ENCODE measurements at places on chromosomes 4 and X.

DNA sequence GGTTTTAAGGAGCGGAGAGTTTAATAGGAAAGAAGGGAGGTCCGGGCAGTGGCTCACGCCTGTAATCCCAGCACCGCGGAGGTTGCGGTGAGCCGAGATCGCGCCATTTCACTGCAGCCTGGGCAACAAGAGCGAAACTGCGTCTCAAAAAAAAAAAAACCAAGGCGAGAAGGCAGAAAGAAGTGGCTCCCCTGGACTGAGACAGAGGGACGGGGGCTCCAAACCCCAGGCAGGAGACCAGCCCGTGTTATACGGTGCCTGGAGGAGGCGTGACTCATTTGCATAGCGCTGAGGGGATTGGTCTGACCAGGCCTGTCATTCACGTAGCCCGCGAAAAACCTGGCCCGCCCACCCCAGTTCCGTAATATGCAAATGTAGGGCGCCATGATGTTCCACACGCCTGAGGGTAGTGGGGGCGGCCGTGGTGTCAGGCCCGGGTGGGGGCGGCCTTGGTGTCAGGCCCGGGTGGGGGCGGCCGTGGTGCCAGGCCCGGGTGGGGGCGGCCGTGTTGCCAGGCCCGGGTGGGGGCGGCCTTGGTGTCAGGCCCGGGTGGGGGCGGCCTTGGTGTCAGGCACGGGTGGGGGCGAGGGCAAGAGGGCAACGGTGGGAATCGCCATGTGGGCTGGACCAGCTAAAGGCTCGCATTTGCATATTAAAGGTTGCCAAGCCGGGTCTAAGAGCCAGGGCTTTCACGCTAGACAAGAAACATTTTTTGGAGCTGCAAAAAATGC is 2.1 kb downstream of the PLCXD1 start:
- H3K4me1 ChIP-seq, result no peaks in the 10 kb centered on the region
- H3K36me3 ChIP-seq, result no peaks in the 10 kb centered on the region

DNA sequence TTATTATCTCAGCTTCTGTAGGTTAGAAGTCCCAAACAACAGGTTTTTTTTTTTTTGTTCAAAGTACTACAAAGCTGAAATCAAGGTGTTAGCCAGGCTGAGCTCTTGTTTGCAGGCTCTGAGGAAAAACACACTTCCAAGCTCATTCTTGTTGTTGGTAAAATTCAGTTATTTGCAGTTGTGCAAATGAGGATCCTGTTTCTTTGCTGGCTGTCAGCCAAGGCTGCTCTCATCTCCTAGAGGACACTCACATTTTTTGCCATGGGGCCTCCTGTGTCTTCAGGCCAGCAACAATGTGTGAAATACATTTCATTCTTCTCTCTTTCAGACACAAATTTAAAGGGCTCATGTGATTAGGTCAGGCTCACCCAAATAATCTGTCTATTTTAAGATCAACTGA is 60.3 kb upstream of the HSD17B10 start:
- no peaks in the 10 kb centered on the region for H3K4me1 ChIP-seq
- H3K36me3 ChIP-seq, result no peaks in the 10 kb centered on the region
- no peak overlapping the region for H3K27ac ChIP-seq
- H3K4me3 ChIP-seq, result no peak overlapping the region

DNA sequence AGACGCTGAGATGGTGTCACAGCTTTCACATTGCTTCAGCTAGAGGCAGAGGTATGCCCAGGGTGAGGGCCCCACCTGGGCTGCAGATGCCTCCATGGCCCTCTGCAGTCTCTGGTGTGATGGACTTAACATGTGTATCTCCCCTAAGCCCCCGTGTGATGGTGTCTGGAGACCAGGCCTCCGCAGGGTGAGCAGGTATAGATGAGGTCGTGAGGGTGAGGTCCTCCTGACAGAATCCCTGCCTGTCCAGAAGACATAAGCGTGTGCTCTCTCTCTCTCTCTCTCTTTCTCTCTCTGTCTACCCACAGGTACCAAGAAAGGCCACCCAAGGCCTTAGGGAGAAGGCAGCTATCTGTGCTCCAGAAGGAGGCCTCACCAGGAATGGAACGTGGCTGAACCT is 50.9 kb downstream of the CPZ start:
- H3K27ac ChIP-seq, result no peak overlapping the region
- no peaks in the 10 kb centered on the region for H3K36me3 ChIP-seq
- H3K4me1 ChIP-seq, result no peaks in the 10 kb centered on the region
- no peak for DNase-seq

DNA sequence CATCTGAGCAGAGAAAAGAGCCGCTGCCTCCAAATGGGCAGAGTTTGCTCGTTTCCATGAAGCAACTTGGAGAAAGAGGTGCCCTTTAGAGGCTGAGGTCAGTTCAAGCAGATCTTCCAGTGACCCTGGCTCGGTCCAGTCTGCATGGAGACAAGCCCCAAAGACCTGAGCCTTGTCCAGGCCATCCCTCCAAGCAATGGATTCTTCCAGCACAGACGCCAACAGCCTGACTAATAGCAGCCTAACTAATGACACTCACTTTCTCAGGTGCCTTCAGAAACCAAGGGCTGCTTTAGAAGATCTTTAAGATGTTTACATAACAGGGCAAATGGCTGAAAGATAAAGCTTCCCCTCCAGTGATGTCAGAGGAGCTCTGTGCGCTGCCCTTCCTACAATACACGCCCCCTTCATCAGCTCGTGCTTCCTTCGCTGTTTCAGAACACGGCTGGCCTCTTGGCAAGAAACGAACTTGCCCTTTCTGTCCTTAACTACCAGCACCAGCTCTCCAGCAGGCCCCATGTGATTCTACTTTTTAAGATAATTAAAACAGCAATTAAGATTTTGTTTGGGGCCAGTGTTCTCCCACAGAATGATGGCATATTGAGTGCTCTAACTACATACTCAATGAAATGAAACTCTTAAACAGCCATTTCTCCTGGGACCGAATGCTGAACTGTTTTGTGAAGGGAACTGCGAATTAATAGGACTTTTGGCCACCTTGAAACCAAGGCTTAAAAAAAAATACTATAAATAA is 119.0 kb downstream of the GPR143 start:
- no peaks in the 10 kb centered on the region for H3K36me3 ChIP-seq
- H3K4me3 ChIP-seq, result no peak overlapping the region
- no peaks in the 10 kb centered on the region for H3K27me3 ChIP-seq
- peak; percentile 41 for DNase-seq
- H3K27ac ChIP-seq, result peak overlapping the region; percentile 51
- peaks cover 14% of the 10 kb centered on the region for H3K4me1 ChIP-seq

- no peaks in the 10 kb centered on the region for H3K4me1 ChIP-seq
- no peaks in the 10 kb centered on the region for H3K36me3 ChIP-seq
- no peak overlapping the region for H3K27ac ChIP-seq
- no peak for DNase-seq
These were observed 217.9 kb upstream of the AFF2 start for GRCh38 chrX:148282504-148282903.

GRCh38 chrX:149903889-149904748 is 23.1 kb downstream of the MAGEA8 start:
- no peak overlapping the region for H3K27ac ChIP-seq
- H3K4me3 ChIP-seq, result no peak overlapping the region
- no peaks in the 10 kb centered on the region for H3K27me3 ChIP-seq
- no peaks in the 10 kb centered on the region for H3K4me1 ChIP-seq
- DNase-seq, result no peak

DNA sequence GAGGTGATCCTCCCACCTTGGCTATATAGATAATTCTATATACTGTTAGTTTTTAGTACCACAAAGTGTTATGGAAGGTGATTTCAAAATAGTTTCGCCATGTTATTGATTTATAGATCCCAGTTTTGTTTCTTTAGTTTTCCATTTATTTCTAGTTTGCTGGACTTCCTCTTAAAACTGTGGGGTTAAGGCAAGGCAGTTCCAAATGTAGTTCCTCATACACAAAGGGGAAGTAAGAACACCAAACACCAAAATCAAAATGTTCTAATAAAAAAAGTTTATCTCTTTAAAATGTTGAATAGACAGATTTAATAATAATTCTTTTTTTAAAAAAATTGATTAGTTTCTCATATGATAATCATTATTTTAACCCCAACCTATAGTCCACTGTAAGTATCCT is 6.8 kb upstream of the CISD2 start:
- H3K27me3 ChIP-seq, result no peaks in the 10 kb centered on the region
- DNase-seq, result no peak
- H3K4me3 ChIP-seq, result no peak overlapping the region
- no peaks in the 10 kb centered on the region for H3K36me3 ChIP-seq

DNA sequence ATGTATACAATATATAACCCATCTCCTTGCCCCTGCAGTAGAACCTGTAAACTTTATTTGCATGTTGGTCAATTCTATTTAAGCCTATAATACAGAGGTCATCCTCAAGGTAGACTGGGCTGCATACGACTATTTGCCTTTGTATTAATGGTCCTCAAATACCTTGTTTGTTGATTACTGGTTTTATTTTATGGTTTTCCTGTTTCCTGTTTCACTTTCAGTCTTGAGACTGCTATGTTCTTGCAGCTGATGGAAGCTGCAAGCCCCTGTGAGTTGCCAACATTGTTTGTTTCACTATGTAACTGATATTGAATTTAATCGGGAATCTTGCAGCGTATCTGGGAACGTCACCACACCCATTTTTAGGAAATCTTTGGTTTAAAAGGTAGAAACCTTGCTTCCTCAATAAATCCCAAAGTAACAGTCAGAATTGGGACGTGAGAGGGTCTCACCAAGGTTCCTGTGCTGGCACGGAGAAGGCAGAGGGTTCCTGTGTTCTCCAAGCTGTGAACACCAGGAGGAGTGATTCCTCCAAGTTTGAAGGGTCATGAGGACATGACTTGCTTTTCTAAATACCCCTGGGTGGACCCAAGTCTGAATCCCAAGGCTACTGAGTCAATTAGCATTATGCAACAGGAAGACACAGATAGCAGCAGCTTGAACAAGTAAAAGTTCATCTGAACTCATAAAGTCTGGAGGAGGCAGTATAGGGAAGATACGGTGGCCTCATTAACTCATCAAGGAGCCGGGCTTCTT is 110.6 kb upstream of the PNPLA4 start:
- no peaks in the 10 kb centered on the region for H3K36me3 ChIP-seq
- no peaks in the 10 kb centered on the region for H3K27me3 ChIP-seq
- no peaks in the 10 kb centered on the region for H3K4me1 ChIP-seq
- H3K27ac ChIP-seq, result no peak overlapping the region

DNA sequence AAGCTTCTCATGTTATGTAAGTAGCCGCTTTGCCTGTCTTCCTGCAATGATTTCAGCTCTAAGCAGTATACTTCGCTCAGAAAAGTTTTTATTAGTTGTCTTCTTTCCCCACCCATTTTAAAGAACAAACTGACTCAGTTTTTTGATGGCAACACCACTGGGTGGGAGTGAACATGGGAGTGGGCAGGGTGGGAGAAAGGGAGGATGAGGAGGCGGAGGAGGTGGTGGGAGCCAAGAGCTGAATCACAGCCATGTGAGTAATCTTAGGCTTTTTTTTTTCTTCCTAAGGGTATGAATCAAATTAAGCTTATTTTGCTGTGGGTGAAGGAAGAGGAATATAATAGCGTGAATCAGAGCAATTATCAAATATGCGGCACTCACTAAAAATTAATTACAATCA is 574.3 kb upstream of the DIPK2B start:
- no peaks in the 10 kb centered on the region for H3K27me3 ChIP-seq
- peak overlapping the region; percentile 29 for H3K27ac ChIP-seq
- no peak overlapping the region for H3K4me3 ChIP-seq
- no peaks in the 10 kb centered on the region for H3K36me3 ChIP-seq
- DNase-seq, result no peak
- H3K4me1 ChIP-seq, result no peaks in the 10 kb centered on the region

DNA sequence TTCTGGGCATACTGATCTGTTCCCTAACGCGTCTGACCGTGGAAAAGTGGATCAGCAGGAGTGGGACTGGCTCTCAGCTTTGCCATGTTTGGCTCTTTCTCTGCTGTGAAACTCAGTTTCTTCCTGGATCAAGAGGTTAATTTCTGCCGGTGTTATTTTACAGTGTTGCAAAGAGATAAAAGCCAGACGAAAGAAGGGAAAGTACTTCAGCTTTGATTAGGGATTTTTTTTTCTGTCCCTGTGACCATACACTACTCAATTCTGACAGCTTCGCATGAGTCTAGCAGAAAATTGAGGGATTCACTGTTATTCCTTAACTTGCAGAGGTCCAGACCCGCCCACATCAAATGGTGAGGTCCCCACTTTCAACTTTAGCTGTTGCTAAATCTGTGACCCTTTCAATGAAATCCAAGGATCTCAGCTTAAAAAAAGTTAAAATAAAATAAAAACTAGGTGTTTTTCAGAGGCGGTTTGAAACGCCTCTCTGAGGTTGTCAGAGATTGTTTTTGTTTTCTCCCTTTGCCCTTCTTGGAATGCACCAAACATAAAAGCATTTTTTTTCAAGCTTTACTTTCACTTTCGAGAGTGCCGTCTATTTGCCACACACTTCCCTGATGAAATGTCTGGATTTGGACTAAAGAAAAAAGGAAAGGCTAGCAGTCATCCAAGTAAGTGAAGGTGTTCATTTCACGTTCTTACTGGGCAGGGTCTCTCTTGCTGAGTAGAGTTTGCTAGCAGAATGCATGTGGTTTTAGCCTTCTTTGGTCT is at the start of gene TLR3:
Gene TLR3, plus strand, starts transcription at position 576 of the 768 bp plus-strand sequence. CDS start 7,464 bp downstream, outside the sequence.
- no peaks in the 10 kb centered on the region for H3K4me1 ChIP-seq
- H3K27me3 ChIP-seq, result no peaks in the 10 kb centered on the region
- no peaks in the 10 kb centered on the region for H3K36me3 ChIP-seq
- peak within 1 kb of the TSS; percentile 67 for H3K4me3 ChIP-seq
- peak within 1 kb of the TSS; percentile 42 for H3K27ac ChIP-seq

DNA sequence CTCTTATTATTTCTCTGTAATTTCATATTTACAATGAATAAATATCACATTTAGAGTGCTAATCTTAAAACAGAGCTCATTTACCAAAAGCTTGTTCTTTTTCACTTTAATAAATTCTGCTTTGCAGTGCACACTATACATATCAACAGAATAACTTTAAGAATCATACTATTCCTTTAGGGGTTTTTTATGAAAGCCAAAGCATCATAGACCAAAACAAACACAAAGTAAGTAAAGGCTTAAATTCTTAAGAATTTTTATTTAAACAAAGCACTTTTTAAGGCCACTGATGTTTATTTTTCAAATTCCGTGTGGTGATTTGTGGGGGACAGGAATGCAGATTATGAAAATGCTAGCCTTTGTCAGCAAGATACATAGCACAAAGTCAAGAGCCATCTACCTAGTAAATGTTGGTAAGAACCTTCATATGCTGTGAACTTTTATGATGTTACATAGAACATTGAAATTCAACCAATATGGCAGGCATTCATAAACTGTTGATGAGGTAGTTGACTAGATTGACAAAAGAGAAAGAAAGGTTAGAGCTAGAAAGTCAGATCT is 17.8 kb downstream of the TIGD2 start:
- DNase-seq, result no peak
- H3K4me3 ChIP-seq, result no peak overlapping the region
- no peaks in the 10 kb centered on the region for H3K36me3 ChIP-seq
- H3K27ac ChIP-seq, result no peak overlapping the region
- H3K4me1 ChIP-seq, result no peaks in the 10 kb centered on the region
- no peaks in the 10 kb centered on the region for H3K27me3 ChIP-seq

GRCh38 chr4:186724864-186725468 is 1.3 kb upstream of the FAT1 start:
- H3K36me3 ChIP-seq, result no peaks in the 10 kb centered on the region
- DNase-seq, result no peak
- H3K27ac ChIP-seq, result peak overlapping the region; percentile 96

Measured in ascending aorta (tissue), 2 donors.